Thyroid gland (tissue), 4 donors: ENCODE measurements at places on chromosomes 1 and 21. TPM values are rescaled to one million over a fixed set of nuclear protein-coding genes. Genes with fewer than 3 reads are reported as not detected.

- H3K36me3 ChIP-seq: no peaks in the 10 kb centered on the region
- H3K27me3 ChIP-seq: no peaks in the 10 kb centered on the region
- peaks cover 13% of the 10 kb centered on the region for H3K4me1 ChIP-seq
- no peak overlapping the region for H3K27ac ChIP-seq
Measured at GRCh38 chr21:43208561-43209332, 39.9 kb downstream of the CRYAA start.

DNA sequence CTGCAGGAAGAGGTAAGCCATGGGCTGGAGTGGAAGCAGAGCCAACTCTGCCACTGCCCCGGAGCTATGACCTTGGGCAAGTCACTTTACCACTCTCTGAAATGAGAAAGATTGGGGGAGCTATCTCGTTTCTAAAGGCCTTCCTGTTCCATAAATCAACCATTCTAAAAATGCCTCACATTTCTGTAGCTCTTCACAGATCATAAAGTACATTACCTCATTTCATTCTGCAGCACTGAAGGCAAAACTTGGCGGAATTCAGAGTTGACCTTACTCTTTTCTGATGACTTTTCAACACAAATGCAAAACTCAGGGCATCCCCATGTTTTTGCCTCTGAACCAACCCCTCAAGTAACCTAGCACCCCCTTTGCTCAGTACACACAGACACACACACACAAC is 404.0 kb upstream of the NFIA start:
- no peaks in the 10 kb centered on the region for H3K27me3 ChIP-seq
- no peaks in the 10 kb centered on the region for H3K4me1 ChIP-seq
- no peak overlapping the region for H3K4me3 ChIP-seq
- no peak for DNase-seq
- H3K27ac ChIP-seq: no peak overlapping the region

TDRD5 gene
- total RNA-seq: 2.8 TPM

COL6A2 gene
- 171 TPM for total RNA-seq

GRCh38 chr1:89998306-89998705 is 3.4 kb downstream of the ZNF326 start:
- H3K4me1 ChIP-seq: peaks cover 24% of the 10 kb centered on the region
- H3K36me3 ChIP-seq: no peaks in the 10 kb centered on the region
- no peak overlapping the region for H3K27ac ChIP-seq
- no peaks in the 10 kb centered on the region for H3K27me3 ChIP-seq

DNA sequence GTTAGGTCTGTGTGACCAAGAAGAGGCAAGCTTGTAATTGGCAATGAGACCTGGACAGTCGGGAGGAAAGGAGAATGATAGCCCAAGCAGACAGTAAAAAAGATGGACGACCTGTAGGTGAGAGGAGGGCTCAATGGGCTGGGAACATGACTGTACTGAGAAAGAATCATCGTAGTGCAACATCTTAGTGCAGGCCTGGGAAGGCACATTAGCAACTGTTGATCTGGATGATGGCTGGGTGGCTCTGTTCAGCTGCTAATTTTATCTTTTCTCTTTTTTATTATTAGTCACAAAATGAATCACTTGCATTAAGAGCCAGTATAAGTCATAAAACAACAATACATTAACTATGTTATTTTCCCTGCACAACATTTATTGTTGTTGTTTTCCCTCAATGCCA is 32.9 kb downstream of the IFI44 start:
- H3K27me3 ChIP-seq: no peaks in the 10 kb centered on the region
- DNase-seq: no peak
- no peaks in the 10 kb centered on the region for H3K4me1 ChIP-seq
- no peaks in the 10 kb centered on the region for H3K36me3 ChIP-seq

DNA sequence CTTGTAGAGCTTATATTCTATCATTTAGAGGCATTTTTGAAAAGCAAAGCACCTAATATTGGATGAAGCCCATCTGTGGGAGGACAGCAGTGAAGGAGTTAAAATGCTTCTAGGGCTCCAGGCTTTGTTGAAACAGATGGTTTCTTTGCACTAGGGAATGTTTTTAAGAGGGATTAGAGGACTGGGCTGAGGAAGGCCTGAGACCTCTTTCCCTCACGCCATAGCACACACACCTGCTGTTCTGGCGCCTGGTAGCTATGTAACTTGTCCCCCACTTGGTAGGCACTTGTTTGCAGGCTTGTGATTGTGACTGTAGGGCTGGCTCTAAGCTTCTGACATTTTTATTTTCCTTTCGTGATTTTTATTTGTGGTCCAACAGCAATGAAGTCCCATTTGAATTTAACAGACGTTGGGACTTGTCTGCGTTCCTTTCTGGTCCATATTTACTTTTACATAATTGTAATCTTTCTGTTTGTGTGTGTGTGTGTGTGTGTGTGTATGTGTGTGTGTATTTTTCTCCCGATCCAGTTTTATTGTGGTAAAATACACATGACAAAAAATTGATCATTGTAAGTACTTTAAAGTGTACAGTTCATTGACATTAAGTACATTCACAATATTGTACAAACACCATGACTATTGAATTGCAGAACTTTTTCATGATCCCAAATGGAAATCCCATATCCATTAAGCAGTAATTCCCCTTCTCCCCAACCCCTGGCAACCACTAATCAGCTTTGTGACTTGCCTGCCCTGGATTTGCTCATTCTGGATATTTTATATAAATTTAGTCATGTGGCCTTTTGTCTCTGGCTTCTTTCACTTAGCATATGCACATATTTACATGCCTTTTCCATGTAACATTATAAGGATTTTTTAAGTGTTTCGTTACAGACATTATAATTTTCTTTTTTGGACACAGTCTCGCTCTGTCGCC is 33.5 kb upstream of the MACF1 start:
- no peaks in the 10 kb centered on the region for H3K27me3 ChIP-seq
- H3K36me3 ChIP-seq: no peaks in the 10 kb centered on the region
- peak; percentile 75 for DNase-seq
- H3K4me1 ChIP-seq: peaks cover 86% of the 10 kb centered on the region

DNA sequence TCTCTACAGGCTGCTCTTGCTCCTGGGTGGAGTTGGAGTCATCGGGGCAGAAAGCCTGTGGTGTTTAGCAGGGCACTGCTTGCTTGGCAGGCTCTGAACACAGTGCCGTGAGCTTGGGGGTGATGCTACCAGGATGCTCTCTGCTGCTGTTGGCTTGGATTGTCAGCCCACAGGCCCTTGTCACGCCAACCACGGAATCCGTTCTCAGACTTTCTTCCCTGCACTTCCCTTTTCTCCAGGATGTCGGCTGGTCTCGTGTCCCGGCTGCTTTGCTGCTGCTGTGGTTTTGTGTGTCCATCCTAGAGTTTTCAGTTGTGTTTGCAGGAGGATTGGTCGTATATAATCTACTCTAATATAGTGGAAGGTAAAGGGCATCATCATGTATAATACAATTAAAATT is 44.4 kb upstream of the TTC34 start:
- H3K4me3 ChIP-seq: no peak overlapping the region
- H3K27me3 ChIP-seq: no peaks in the 10 kb centered on the region
- no peak for DNase-seq
- no peaks in the 10 kb centered on the region for H3K4me1 ChIP-seq

S1PR1 gene
- 62.4 TPM for total RNA-seq

GRCh38 chr1:28526886-28527285 is 21.0 kb downstream of the RCC1 start:
- no peak for DNase-seq
- no peaks in the 10 kb centered on the region for H3K27me3 ChIP-seq
- no peaks in the 10 kb centered on the region for H3K4me1 ChIP-seq
- H3K4me3 ChIP-seq: no peak overlapping the region
- H3K36me3 ChIP-seq: no peaks in the 10 kb centered on the region

GRCh38 chr1:114609026-114609425 is 27.6 kb upstream of the BCAS2 start:
- H3K4me1 ChIP-seq: no peaks in the 10 kb centered on the region
- H3K27me3 ChIP-seq: no peaks in the 10 kb centered on the region
- DNase-seq: no peak
- no peak overlapping the region for H3K4me3 ChIP-seq
- H3K36me3 ChIP-seq: no peaks in the 10 kb centered on the region
- no peak overlapping the region for H3K27ac ChIP-seq

TEX50 gene
- not detected for total RNA-seq

- peaks cover 6% of the 10 kb centered on the region for H3K4me1 ChIP-seq
- no peaks in the 10 kb centered on the region for H3K36me3 ChIP-seq
- peak; percentile 89 for DNase-seq
- H3K27ac ChIP-seq: no peak overlapping the region
Measured at GRCh38 chr1:210558302-210558701, 229.6 kb downstream of the HHAT start.

DNA sequence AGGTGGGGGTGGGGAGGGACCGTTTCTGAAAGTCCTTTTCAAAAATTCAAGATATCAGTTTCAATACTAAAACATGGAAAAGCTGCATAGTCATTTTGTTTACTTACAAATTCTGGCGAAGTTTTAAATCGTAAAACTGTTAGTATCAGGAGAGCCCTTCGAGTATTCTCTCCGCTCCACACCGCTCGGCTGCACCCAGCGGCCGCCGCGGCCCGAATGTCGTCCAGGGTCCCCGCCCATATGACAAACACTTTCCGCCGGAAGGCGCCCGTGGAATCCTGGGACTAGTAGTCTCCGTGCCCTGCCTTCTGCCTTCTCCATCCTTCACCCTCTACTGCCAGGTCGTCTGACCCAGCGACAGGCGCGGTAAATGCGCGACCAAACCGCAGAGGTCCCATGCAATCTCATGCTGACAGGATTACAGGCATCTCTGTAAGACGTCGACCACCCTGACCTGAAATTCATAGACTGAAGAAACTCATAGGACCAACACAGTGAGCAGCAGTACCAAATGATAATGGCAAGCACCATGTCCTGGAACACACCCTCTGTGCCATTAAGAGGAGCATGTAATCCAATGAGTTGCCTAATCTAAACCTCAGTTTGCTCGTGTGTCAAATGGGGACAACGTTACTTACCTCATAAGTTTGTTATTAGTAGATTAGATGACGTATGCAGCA is at the start of gene TOR1AIP2:
TOR1AIP2 (minus strand) TSS at position 218 of the 680 bp plus-strand sequence. CDS start 25,138 bp downstream, outside the sequence.
- DNase-seq: peak; percentile 93
- no peaks in the 10 kb centered on the region for H3K27me3 ChIP-seq
- no peaks in the 10 kb centered on the region for H3K36me3 ChIP-seq
- peaks cover 21% of the 10 kb centered on the region for H3K4me1 ChIP-seq
- peak within 1 kb of the TSS; percentile 52 for H3K4me3 ChIP-seq

DNA sequence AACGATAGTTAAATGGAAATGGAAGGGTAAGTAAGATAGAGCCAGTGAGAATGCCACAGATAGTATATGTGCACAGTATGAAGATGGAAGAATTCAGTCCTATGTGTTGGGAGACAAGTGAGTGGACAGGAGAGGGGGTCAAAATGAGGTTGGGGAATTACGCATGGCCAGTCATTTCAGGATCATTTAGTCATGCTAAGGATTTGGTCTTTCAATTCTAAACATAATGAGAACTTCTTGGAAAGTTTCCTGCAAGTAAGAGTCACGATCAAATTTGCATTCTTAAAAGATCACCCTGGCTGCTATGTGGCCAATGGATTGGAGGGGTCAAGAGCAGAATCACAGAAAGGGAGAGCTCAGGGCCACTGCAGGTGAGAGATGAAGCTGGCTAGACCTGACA is 64.0 kb upstream of the KCNK2 start:
- no peaks in the 10 kb centered on the region for H3K27me3 ChIP-seq
- no peak overlapping the region for H3K4me3 ChIP-seq
- no peaks in the 10 kb centered on the region for H3K36me3 ChIP-seq
- no peak for DNase-seq
- H3K4me1 ChIP-seq: no peaks in the 10 kb centered on the region

KLF17 gene
- not detected for total RNA-seq

EFNA1 gene
- 69.4 TPM for total RNA-seq

PPM1J gene
- total RNA-seq: 4.8 TPM
